ENCODE measurements at places on chromosomes 3 and 15. TPM values are rescaled to one million over a fixed set of nuclear protein-coding genes. Genes with fewer than 3 reads are reported as not detected.

DNA sequence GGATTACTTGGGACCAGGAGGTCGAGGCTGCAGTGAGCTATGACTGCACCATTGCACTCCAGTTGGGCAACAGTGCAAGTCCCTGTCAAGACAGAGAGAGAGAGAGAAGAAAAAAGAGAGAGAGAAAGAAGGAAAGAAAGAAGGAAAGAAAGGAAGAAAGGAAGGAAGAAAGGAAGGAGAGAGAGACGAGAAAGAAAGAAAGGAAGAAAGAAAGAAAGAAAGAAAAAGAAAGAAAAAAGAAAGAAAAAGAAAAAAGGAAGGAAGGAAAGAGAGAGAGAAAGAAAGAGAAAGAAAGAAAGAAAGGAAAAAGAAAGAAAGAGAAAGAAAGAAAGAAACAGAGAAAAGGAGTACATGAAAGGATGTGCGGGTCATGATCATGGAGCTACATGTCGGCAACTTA is 80.2 kb downstream of the ATP13A4 start:
- no peak for DNase-seq
- H3K36me3 ChIP-seq, result peaks cover 3% of the 10 kb centered on the region
- H3K27me3 ChIP-seq, result no peaks in the 10 kb centered on the region
- no peak overlapping the region for H3K27ac ChIP-seq

DNA sequence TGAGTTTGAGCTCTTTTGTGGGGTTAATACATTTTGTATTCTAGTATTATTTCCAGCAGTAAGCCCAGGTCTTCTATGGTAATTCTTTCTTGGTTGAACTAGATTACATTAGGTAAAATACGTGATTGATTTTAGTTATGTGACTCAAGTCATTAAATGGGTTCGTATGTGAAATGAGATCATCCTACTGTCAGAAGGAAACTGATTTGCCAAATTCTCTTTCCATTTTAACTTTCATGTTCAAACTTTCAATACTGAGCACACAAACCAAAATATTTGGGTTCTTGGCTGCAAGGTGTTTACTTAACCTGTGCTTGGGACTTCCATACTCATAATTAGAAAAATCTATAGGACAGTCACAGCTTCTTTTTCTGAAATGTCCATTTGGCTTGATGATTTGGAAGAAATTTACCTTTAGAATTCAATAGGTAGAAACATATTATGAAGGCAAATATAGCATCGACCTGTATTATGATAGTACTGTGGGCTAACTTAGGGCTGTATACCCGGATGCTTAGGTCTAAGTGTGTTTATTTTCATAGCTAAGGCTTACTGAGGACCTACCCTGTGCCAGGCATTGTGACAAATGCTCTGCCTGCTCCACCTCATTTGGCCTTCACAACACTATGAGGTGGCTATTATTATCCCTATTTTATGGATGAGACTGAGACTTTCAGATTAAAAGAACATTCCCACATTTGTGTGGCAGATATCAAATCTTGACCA is 631.8 kb upstream of the GRM7 start:
- no peaks in the 10 kb centered on the region for H3K36me3 ChIP-seq
- H3K27ac ChIP-seq, result no peak overlapping the region
- H3K4me1 ChIP-seq, result no peaks in the 10 kb centered on the region
- no peak overlapping the region for H3K4me3 ChIP-seq

Gene GP9
- not detected for total RNA-seq

- H3K36me3 ChIP-seq, result peaks cover 13% of the 10 kb centered on the region
- H3K27me3 ChIP-seq, result no peaks in the 10 kb centered on the region
- H3K27ac ChIP-seq, result no peak overlapping the region
- DNase-seq, result no peak
- H3K4me3 ChIP-seq, result no peak overlapping the region
Measured at GRCh38 chr15:85763157-85763556, 31.6 kb downstream of the KLHL25 start.

Gene SPRED1
- total RNA-seq, result 0.13 TPM

Gene TIMP4
- total RNA-seq, result not detected

Gene CLSTN2
- 0.12 TPM for total RNA-seq

DNA sequence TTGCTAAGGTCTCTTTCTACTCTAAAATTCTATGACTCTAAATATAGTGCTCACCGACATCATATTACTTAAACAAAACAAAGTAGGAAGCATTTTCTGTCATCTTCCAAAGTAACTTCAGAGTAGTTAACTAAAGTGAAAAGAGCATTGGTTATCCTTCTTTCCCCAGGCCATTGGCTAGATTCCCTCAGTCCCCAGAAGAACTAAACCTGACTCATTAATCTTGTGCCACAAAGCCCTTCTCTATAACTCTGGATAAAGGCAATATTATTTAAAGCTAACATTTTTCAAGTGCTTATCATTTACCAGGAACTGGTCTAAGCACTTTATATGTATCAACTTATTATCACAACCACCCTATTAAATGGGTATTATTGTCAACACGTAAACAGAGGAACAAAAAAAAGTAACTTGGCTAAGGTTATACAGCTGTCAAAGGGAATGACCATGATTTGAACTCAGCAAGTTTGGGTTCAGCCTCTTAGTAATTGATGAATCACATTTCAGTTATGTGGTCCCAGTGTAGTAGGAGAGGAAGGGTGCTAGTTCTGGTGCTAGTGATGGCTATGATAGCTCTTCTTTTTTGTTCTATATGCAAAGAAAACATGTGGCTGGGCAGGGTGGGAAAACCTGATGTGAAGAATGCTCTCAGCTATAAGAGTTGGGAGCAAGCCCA is 304.9 kb downstream of the FGF12 start:
- no peak overlapping the region for H3K4me3 ChIP-seq
- H3K36me3 ChIP-seq, result no peaks in the 10 kb centered on the region
- H3K27ac ChIP-seq, result no peak overlapping the region

Gene B3GALNT1
- 0.54 TPM for total RNA-seq

GRCh38 chr15:68054628-68055223 is 611 bp downstream of the PIAS1 start:
- peak; percentile 30 for DNase-seq
- no peaks in the 10 kb centered on the region for H3K36me3 ChIP-seq
- peak overlapping the region; percentile 70 for H3K27ac ChIP-seq
- H3K4me1 ChIP-seq, result peaks cover 19% of the 10 kb centered on the region

Gene WDR72
- not detected for total RNA-seq

GRCh38 chr3:17342119-17342518 is 400.3 kb downstream of the TBC1D5 start:
- no peaks in the 10 kb centered on the region for H3K27me3 ChIP-seq
- H3K36me3 ChIP-seq, result no peaks in the 10 kb centered on the region
- DNase-seq, result no peak
- no peaks in the 10 kb centered on the region for H3K4me1 ChIP-seq

DNA sequence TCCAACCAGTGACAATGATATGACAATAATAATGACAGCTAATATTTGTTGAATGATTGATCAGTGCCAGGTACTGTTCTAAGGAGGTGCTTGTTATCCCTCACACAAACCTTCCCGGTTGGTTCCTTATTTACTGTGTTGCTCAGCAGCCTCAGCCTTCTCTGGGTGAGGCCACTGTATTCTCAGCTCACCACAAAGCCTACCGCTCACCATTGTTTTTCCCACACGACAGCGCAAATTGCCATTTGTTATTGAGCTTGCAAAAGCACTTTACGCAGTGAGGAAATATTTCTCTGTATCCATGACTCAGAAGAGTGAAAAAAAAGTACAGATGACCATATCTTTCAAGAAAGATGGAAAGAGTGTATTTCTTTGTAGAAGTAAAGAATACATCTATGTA is 49.5 kb upstream of the PDZRN3 start:
- H3K4me1 ChIP-seq, result no peaks in the 10 kb centered on the region
- no peaks in the 10 kb centered on the region for H3K36me3 ChIP-seq
- H3K4me3 ChIP-seq, result no peak overlapping the region

DNA sequence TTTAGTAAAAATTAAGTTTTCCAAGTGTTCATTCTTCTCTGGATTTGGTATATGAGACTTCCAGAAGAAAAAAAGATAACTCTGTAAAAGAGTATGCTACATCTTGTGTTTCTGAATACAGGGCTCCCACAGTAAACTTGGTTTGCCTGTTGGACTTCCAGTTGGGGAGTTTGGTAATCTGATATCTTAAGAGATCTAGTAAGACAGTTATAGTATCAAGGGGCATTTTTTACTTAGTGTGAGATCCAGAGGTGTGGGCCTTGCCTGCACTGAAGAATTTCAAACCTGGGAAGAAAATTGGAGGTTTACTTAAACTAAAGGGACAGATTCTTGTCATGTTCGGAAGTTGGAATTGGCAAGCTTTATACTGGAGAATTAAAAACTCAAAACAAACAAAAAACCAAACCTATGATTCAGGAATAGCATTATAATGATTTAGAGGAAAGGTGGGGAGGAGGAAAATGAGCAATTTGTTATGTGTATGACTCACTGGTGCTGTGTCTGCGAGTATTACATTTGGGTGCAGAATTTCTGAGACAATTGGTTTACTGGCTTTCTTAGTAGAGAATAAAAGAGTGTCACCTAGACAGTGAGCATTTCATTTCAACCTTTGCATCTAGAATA is 58.9 kb upstream of the ULK4 start:
- H3K27me3 ChIP-seq, result no peaks in the 10 kb centered on the region
- peaks cover 8% of the 10 kb centered on the region for H3K4me1 ChIP-seq
- DNase-seq, result no peak
- H3K4me3 ChIP-seq, result no peak overlapping the region
- no peaks in the 10 kb centered on the region for H3K36me3 ChIP-seq
- H3K27ac ChIP-seq, result no peak overlapping the region

- H3K36me3 ChIP-seq, result no peaks in the 10 kb centered on the region
- DNase-seq, result no peak
- H3K4me3 ChIP-seq, result no peak overlapping the region
- H3K27ac ChIP-seq, result no peak overlapping the region
Measured at GRCh38 chr3:185979721-185980121, 41.9 kb upstream of the TRA2B start.

DNA sequence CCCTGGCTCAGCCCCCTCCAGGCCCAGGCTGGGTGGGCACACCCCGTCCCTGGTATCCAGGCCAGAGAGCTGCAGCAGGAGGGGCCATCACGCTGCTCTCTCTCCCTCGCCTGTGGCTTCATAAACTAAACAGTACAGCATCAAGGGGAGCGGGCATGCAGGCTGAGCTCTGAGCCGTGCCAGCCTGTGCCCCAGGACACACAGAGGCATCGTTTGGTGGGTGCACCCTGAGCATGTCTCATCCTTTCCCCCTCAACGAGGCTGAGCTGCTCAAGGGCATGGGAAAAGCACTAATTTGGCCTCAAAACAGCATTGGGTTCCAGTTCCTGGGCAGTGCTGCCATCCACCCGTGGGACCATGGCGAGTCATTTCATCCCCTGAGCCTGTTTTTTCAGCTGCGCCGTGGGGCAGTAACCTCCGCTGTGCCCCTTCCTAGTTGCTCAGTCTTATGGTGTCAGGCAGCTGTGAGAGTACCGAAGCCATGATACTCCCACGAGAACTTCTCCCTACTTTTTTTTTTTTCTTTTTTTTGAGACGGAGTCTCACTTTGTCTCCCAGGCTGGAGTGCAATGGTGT is 79.6 kb downstream of the CPN2 start:
- no peak for DNase-seq
- peaks cover 26% of the 10 kb centered on the region for H3K27me3 ChIP-seq
- H3K36me3 ChIP-seq, result no peaks in the 10 kb centered on the region
- no peak overlapping the region for H3K4me3 ChIP-seq
- H3K4me1 ChIP-seq, result no peaks in the 10 kb centered on the region

DNA sequence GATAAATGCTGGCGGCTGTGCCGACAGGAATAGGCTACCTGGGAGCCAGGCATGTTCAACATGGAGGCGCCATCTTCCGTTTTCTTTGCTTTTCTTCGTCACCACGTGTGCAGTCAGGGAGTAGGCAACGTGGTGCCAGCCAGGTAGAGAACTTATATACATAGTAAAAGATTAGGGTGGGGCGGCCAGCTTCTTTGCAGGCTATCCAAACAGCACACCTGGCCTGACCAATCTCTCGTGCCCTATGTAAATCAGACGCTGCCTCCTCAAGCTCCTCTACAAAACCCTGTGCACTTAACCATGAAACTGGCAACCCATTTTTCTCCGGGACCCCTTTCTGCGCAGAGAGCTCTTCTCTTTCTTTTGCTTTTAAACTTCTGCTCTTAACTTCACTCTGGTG is 28.6 kb upstream of the OR5K4 start:
- no peaks in the 10 kb centered on the region for H3K36me3 ChIP-seq
- no peaks in the 10 kb centered on the region for H3K4me1 ChIP-seq
- no peaks in the 10 kb centered on the region for H3K27me3 ChIP-seq

DNA sequence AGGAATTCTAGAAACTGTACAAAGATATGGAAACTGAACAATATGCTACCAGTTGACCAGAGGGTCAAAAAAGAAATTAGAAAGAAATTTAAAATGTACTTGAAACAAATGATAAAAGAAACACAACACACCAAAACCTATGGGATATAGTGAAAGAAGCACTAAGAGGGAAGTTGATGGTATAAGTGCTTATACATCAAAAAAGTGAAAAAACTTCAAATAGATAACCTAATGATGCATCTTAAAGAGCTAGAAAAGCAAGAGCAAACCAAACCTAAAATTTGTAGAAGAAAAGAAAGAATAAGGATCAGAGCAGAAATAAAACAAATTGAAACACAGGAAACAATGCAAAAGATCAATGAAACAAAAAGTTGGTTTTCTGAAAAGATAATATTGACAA is 68.2 kb downstream of the TFDP2 start:
- no peak overlapping the region for H3K27ac ChIP-seq
- no peak for DNase-seq
- H3K27me3 ChIP-seq, result no peaks in the 10 kb centered on the region
- no peaks in the 10 kb centered on the region for H3K4me1 ChIP-seq
- no peaks in the 10 kb centered on the region for H3K36me3 ChIP-seq

Gene AZI2
- 38.6 TPM for total RNA-seq

DNA sequence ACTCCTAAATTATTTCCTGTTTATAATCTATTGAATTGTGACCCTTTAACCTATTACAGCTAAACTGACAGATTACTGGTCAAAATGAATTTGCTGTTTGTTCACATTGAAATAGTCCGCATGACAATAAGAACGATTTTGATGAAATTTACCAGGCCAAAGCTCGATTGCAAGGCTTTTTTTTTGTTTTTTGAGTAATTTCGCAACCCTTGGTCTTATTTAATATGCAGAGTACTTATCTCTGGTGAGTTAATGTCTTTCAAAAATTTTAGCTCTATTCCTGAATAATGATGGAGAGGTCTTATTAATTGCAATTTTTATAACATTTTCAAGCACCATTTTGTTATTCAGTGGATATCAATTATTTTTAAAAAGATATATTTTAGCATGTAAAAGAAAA is 362.4 kb downstream of the OTOL1 start:
- H3K4me1 ChIP-seq, result no peaks in the 10 kb centered on the region
- no peak for DNase-seq
- H3K36me3 ChIP-seq, result no peaks in the 10 kb centered on the region
- H3K27me3 ChIP-seq, result no peaks in the 10 kb centered on the region

Gene C3orf85
- total RNA-seq, result not detected

All from T-cell (primary cell).